ENCODE measurements at places on chromosomes 13 and 19.

GRCh38 chr13:20363603-20364002 lies 131.5 kb upstream of the GJB6 start:
- no peak for DNase-seq

GRCh38 chr19:4523306-4524110 lies 5.2 kb upstream of the PLIN4 start:
- DNase-seq: no peak

- DNase-seq: no peak
These were observed 826 bp upstream of the C1QTNF9 start for GRCh38 chr13:24308488-24309020.

- DNase-seq: no peak
These were observed 46.2 kb downstream of the CACNA1A start for GRCh38 chr19:13460045-13460444.

GRCh38 chr13:99418103-99418842 lies 83.0 kb upstream of the TM9SF2 start:
- DNase-seq: no peak

GRCh38 chr13:111633401-111633800 lies 313.0 kb downstream of the TEX29 start:
- DNase-seq: no peak

GRCh38 chr19:6068711-6069110 lies 41.6 kb downstream of the RFX2 start:
- no peak for DNase-seq

DNA sequence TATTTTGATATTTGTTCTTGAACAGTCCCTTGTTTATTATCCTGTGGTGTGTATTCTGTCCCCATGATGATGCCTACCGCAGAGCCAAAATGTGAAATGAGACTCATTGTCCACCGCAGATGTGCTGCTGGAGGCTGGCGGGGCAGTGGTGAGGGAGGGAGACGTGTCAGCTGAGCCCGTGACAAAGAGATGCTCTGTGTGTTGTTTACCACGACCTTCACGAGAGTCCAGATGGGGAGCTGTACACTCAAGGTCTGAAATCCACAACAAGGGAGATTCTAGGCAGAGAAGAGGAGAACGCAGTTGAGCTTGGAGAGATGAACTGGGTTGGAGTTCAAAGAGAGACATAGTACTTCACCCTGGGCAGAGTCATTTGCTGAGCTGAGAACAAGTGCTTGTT lies 20.8 kb upstream of the AMER2 start:
- DNase-seq: no peak

- no peak for DNase-seq
These were observed 53.3 kb downstream of the MBD3L2B start for GRCh38 chr19:6967967-6968366.

- DNase-seq: peak; percentile 54
These were observed 1.4 kb downstream of the UHRF1 start for GRCh38 chr19:4910594-4911281.

DNA sequence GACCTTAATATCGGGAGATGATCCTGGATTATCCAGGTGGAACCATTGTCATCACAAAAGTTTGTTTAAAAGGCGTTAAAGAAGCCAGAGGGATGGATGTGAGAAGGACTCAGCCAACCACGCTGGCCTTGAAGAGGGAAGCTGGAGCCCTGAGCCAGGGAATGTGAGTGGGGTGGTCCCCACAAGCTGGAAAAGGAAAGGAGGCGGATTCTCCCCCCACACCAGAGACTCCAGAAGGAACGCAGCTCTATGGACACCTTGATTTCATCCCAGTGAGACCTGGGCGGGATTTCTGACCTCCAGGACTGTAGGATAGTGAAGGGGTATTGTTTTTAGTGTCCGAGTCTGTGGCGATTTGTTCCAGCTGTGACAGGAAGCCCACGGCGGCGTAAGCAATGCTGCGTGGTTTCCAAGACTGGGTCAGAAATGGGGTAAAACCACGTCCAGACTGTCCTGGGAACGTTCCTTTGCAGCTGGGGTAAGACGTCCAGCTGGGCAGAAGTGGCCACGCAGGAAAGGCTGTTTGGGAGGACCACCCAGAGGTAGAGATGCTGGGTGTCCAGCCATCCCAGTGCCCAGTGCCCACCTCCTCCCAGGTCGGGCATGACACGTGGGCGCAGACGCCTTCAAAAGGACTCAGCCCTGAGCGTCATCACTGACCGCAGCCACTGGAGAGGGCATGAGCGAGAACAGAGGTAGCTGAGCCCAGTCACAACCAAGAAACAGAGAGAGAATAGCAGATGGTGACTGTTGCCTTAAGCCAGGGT lies 125.4 kb upstream of the USP29 start:
- DNase-seq: no peak

GRCh38 chr19:17292301-17293074 lies 10.7 kb downstream of the ABHD8 start:
- peak; percentile 61 for DNase-seq

GRCh38 chr13:95378603-95379002 lies 77.4 kb upstream of the ABCC4 start:
- no peak for DNase-seq

DNA sequence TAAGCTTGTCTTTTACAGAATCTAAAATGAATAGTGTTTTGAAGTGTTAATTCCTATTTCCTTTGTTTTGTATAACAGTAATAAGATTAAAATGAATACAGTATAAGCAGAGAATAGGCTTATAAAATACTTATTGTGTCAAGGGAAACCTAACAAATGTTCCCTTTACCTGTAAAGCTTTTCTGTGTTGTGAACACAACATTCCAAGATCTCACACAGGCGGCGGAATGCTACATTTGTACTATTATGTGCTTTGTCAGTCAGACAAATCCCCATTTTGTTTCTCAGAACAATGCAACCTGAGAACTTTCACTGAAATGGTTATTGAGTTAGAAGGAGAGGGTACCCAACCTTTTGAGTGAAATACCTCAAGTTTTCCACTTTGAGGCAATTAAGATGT lies 1170.3 kb downstream of the OLFM4 start:
- DNase-seq: no peak

DNA sequence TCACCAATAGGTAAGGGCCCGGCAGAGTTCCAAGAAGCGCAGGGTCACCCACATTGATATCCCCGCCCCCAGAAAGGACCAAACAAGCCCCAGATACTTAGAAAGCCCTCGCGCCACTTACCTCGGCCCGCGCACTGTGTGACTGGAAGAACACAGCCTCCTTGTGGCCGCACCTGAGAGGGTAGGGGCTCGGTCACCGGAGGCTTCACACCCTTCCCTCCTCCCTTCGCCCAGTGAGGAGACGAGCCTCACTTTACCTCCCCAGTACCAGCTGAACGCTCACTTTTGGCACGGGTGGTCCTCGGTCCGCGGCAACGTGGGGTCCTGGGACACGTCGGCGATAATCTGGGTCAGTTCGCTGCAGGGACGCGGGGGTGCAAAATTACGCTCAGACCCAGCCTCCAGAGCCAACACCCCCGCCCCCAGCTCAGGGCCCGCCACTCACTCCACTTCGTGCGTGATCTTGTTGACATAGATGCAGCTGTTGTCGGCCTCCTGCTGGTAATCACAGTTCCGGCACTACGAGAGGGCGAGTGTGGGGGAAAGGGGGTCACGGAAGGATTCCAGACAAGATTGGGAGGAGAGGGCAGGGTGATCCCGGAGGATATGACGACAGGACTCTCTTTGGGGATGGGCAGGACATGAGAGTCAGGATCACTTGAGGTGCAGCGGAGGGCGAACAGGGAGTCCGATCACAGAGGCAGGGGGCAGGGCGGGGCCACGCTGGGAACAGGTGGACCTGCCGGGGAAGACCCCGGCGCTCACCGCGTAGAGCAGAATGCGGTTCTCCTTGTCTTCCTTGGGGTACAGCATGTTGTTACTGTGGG lies 568 bp downstream of the POLR2I start:
- no peak for DNase-seq

- no peak for DNase-seq
These were observed 12.5 kb downstream of the ARRDC2 start for GRCh38 chr19:18020212-18021085.

DNA sequence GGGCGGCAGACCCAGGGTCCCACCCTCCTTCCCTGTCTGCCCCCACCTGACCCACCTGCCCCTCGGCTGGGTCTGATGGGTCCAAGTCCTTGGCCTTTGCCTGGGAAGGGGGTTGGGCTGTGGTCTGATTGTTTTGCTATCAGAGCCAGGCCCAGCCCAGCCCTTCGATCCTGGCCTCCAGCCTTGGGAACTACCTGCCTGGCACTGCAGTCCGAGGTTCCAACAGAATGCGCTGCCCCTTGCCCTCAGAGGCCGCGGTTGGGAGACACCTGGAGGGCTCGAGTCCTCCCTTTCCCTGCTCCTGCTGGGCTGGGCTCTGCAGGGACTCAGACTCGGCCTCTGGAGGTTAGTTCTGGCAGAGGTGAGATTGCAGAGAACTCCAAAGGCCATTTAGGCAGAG lies 1.6 kb downstream of the CCL25 start:
- no peak for DNase-seq

GRCh38 chr19:3047496-3048189 lies 14.7 kb downstream of the TLE5 start:
- DNase-seq: peak; percentile 60

DNA sequence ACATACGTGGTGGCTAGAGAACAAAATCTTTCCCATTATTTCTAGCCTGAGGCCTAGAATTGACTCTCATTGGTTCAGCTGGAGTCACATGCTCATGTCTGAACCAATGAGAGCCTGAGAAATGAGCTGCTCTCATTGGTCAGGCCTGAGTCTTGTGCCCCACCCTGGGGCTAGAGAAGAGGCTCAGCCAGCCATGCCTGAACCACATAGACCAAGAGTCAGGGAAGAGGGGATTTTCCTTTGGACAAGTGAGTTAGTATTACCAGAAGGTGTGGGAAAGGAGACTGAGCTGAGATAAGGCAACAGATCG lies 6.9 kb downstream of the FXYD5 start:
- no peak for DNase-seq

- DNase-seq: no peak
These were observed 8.2 kb downstream of the ZNF677 start for GRCh38 chr19:53246498-53246897.

GRCh38 chr13:70125693-70126092 lies 17.4 kb upstream of the KLHL1 start:
- DNase-seq: no peak

DNA sequence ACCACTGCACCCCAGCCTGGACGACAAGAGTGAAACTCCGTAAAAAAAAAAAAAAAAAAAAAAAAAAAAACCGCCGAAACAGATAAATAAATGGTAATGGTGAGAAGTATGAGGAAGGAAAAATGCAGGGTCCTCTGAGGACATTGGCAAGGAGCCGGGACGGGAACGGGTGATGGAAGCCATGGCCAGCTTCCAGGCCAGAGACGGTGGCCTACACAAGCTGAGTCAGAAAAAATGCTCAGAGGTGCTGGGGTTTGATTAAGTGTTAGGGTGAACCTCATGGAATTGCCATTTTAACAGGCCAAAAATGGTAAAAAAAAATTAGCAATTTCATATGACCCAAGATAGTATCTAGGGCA lies 866 bp upstream of the ZSWIM4 start:
- peak; percentile 95 for DNase-seq
